T-helper 17 cell (primary cell): ENCODE measurements at places on chromosomes 7 and 10.

DNA sequence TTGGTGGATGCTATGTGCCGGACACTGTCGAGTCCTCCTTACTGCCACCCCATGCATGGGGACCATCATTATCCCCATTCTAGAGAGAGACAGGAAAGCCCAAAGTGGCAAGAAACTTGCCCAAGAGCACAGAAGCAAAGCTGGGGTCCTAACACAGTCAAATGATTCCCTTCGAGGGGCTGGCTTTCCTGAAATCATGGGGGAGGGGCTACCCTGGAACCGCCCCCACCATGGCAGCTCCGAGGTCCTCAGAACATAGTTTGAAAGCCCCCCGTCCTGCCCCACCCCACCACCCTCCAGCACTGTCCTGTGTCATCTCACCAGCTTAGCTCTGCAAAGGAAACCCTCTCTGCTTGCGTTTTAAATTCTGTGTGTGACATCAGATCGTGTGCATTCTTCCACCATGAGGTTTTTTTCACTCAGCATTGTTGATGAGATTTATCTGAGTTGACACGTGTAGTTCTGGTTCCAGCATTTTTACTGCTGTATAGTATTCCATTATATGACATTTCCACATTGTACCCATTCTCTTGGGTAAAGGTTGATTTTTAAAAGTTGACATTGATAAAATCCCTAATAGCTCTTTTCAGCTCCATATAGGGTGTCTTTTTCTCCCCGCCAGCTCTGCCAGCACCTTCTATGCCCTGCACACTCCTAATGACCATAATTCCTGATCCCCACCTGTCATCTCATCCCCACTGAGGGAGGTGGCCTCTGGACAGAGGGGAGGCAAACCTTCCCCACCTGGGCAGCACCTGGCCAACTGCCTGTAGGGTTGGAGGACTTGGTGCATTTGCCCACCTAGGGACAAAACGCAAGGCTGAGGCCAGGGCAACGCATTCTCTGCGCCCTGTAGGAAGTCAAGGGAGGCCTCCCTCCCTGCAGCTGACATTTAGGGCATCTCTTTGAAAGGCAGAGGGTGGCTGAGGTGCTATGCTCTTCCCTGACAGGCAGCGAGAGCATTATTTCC, 100.2 kb upstream of the GPR26 start:
- DNase-seq: no peak

DNA sequence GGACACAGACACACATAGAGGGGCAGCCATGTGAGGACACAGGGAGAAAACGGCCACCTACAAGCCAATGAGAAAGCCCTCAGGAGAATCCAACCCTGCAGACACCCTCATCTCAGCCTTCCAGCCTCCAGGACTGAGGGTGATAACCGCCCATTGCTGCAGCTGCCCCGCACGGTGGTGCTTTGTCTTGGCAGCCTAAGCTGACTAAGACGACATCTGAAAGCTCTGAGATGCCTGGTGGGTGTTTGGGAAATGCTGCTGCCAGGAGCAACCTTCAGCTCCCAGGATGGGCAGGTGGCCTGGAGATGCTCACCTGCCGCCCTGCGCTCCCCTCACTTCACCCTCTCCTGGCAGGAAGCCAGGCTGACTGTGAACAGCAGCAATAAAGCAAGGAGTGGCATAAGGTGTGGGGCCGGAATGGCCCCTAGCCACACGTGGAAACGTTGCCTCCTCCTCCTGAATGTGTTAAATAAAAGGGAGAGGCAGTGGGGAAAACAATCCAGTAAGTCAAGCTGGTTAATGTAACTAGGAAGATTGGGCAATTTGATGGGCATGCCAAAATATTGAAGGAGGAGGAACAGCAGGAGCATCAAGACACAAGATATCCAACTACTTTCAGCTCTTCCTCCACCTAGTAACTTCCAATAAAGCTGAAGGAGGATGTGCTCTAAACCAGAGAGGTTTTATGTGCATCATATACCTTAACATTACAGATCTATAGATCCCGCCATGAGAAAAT, 121.5 kb downstream of the TNS3 start:
- no peak for DNase-seq

DNA sequence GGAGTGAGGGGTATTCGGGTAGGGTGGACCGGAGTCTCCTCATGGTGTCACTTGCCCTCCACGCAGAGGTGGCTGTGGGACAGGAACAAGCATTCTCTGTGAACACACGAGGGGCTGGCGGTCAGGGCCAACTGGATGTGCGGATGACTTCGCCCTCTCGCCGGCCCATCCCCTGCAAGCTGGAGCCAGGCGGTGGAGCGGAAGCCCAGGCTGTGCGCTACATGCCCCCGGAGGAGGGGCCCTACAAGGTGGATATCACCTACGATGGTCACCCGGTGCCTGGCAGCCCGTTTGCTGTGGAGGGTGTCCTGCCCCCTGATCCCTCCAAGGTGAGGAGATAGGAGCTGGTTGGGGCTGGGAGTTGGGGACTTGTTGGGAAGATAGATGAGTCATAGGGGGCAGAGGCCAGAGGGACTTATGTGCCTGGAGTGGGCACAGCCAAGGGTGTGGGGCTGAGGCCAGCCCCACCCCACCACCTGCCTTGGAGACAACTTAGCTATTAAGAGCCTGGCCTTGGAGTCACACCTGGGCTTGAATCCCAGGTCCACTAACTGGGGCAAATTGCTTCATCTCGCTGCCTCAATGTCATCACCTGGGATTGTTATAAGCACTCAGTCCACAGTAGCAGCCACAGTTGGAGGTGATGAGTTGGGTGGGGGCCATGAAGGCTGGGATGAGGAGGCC, 13.9 kb downstream of the FLNC start:
- DNase-seq: no peak

DNA sequence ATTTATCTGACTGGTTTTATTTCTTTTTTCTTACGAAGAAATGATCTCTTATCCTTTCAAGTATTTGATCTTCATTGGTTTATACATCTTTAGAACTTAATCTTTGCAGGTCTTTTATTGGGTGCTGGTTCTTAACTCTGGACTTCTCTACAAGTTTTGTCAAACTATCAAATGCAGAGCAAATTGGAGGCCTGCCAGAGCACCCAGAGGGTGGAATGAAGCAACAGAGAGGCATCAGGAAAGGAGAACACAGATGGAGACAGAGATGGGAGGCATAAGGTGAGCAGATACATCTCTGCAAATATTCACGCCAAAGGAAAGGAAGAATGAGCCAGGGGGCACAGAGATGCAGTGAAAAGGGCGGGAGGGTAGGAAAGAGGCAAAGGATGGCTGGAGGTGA, 130.3 kb downstream of the PKD1L1 start:
- no peak for DNase-seq

GRCh38 chr10:113066561-113067312, 116.7 kb downstream of the TCF7L2 start:
- DNase-seq: no peak
